ENCODE measurements at places on chromosomes 5 and 9.

GRCh38 chr5:141834331-141834730 lies 43.9 kb downstream of the PCDH1 start:
- no peak for DNase-seq

DNA sequence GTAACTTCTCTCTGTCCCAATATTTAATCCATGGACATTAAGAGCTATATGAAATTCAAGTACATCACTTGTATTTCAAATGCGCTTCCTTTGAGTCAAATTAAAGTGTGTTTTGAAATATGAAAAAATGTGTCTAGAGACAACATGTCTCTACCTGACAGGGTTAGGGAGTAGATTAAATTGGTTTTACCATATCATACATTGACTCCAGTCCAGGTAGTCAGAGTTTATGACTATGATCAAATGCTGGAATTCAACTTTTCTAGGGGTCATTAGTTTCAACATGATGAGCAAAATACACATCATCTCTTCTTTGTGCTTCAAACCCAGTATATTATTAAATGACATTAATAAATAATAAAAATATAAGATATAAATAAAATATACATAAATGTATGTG lies 259.2 kb downstream of the CDH10 start:
- DNase-seq: no peak

DNA sequence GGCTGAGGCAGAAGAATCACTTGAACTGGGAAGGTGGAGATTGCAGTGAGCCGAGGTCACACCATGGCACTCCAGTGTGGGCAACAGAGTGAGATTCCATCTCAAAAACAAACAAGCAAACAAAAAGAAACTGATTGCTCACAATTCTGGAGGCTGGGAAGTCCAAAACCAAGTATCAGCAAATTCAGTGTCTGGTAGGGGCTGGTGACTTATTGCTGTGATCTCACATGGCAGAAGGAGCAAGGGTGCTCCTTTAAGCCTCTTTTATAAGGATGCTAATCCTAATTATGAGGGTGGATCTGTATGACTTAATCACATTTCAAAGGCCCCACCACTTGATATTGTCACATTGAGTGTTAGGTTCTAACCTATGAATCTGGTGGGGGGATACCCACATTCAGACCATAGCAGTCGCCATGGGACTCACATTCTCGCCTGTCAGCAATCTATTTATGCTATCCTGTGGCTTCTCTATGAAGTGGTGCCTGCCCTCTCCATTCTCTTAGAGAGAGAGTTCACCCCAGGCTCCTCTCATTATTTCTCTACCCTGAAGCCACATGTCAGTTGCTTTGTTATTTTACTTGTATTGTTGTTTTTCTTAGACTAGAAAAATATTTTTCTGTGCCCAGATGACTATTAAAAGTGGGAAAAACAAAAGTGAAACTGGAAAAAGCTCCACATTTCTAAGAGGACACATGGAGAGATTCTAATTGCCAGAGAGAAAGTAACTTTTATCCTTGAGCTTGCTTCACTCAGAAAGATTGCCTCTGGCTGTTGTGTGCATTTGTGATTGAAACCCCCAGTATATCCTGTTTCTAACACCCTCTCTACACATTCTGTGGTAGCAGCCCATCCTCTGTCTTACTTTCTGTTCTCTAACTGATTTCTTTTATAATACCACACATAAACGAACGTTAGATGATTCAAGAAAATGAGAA lies 18.8 kb upstream of the PRLR start:
- no peak for DNase-seq

DNA sequence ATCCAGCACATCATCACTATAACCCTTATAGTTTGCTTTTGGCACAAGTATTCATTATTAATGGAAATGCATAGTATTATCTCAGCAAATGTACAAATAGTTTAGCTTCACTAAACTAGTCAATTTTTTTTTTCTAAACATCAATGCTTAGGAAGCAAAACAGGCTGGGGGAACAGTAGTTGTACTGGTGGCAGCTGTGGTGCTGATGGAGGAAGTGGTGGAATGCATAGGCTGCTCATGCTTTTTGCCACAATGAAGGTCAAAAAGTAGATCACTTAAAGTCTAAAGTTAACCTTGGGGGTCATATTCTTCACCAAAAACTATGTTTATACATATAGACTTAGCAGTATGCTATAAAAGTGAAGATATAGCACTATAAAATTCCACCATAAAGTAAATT lies 36.3 kb upstream of the CDKN2B start:
- no peak for DNase-seq

DNA sequence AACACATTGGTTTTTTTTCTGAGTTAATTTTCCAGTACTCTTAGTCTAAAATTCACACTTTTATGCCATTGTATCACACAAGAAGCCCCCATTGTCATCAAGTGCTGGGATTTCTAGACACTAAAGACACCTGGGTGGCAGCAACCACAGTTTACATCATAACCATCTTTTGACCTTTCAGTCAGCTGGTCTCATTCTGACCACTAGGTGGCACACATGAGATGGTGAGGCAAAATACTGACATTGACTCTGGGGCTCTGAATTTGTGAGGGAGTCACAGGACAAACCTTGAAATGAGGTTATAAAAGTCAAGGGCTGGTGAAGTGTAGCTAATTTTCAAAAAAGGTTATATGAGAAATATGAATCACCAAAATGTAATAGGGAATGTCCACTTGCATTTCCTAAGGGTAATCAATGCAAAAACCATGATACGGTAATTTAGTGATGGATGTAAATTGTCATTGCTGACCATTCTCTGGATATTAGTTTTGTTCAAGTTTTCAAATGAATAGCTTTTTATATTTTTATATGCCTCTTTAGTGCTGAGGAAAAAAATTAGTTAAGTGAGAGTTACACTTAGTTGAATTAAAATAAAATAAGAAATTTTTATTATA lies 229.4 kb downstream of the DMAC1 start:
- peak; percentile 15 for DNase-seq

- DNase-seq: no peak
Measured at GRCh38 chr9:36924071-36924470, 110.0 kb downstream of the PAX5 start.

DNA sequence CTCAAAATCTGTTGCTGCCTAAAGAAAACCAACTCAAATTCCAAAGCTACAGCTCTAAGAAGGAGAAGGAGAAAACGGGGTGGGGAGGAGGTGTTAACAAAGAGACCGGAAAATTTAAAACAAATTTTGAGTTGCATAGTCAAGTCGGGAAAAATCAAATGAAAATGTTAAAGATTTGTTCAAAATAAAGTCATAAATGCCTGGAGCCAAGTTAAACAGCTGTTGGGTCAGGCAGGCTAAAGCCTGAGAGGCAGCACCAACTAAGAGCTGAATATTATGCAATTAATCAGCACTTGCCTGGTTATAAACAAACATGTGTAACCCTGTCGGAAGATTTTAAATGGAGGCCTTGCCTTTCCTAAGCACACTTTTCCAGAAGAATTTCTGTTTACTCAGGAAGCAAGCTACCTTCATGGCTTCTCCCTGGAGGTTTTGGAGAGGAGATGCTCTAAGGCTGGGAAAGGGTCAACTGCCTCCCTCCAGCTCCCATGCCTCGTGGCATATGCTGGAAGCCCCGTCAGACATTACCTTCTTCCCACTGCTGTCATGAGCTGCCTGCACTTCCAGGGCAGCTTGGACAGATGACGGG lies 270.5 kb downstream of the DMRT2 start:
- no peak for DNase-seq

- no peak for DNase-seq
Measured at GRCh38 chr5:8908055-8908683, 637.7 kb downstream of the SEMA5A start.

DNA sequence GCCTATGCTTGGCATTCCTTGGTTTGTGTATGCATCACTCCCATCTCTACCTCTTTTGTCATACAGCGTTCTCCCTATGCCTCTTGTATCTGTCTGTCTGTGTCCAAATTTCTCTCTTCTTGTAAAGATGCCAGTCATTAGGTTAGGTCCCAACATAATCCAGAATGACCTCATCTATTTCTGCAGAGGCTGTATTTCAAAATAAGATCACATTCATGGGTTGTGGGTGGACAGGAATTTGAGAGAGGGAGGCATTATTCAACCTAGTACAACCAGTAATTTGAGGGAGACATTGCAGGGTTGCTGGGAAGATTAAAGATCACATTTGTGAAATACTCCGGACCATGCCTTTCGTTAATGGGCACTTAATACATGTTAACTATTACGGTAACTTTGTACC lies 155.0 kb downstream of the MAN2A1 start:
- DNase-seq: no peak

DNA sequence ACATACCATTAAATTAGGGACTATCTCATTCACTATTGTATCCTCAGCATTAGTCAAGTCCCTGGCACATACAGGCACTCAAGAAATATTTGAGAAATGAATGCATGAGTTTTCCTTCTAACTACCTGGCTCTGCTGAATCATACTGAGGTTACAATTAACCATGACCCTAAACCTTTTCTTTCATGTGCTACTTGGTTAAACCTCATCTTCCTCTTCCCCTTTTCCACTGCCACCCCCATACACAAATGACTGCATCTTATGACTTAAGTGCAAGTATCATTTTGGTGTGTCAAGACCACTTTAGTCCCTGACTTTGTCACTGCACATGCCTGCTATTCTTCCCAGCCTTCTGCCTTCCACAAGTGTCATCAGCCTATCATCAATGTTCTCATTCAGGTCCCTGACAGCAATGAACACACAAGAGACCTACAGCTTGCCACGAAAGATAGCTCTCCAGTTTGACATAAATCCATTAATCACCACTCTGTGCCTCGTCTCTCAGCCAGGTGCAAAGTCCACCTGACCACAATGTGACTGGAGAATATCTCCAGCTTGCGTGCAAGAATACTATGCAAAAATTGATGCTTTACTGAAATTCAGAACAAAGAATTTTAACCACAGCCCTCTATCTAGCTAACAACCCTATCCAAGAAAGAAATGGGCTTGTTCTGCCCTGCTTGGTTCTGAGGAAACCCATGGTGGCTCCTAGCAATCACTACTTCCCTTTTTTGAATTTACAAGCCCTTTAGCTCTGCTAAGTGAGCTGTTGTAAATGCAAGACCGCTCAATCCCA lies 74.5 kb downstream of the MAPKAP1 start:
- DNase-seq: no peak

DNA sequence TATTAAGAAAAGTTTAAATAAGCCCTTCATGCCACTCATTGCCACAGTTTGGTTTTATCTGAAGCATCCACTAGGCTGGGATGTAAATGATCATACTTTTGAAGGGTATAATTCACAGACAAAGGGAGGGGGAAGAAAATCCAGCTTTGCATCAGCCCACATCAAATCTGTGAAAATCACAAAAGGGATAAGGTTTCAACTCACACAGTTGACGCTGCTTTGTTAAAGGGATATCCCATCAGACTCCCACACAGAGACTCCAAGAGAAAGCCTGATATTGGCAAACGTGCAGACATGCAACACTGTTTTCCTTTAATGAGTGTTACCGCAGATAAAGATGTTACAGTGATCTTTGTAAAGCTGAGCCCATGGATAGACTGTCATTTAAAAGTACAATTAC lies 602.9 kb downstream of the TLE1 start:
- no peak for DNase-seq

- no peak for DNase-seq
Measured at GRCh38 chr5:94870511-94871183, 252.2 kb downstream of the SLF1 start.

GRCh38 chr5:80935811-80936385 lies 24.3 kb upstream of the RASGRF2 start:
- DNase-seq: no peak

GRCh38 chr5:75509546-75509945 lies 1.9 kb downstream of the CERT1 start:
- DNase-seq: no peak

GRCh38 chr9:76729116-76729515 lies 35.1 kb upstream of the PCA3 start:
- DNase-seq: no peak

DNA sequence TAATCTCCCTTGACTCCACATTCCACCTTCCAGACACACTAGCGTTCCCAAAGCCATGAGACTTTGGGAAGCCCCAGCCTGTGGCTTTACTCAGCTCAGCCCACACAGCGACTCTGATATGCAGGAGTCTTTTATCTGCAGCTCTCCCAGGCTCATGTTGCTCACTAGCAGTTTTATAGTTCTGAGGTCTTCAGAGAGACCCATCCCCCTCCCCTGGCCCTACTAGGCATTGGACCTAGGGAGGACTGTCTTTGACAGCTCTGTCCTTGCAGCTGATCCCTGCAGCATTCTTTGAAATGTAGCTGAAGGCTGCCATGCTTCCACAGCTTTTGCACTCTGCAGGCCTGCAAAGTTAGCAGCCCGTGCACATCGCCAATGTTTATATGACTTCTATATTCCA lies 19.9 kb upstream of the CYLC2 start:
- DNase-seq: no peak

- DNase-seq: no peak
Measured at GRCh38 chr5:97167435-97167834, 15.6 kb downstream of the RIOK2 start.

GRCh38 chr9:113636165-113636564 lies 172.6 kb downstream of the RGS3 start:
- DNase-seq: no peak

GRCh38 chr5:66207800-66208561 lies 63.9 kb downstream of the SREK1 start:
- no peak for DNase-seq

- DNase-seq: no peak
Measured at GRCh38 chr9:20650750-20651299, 28.5 kb upstream of the MLLT3 start.

DNA sequence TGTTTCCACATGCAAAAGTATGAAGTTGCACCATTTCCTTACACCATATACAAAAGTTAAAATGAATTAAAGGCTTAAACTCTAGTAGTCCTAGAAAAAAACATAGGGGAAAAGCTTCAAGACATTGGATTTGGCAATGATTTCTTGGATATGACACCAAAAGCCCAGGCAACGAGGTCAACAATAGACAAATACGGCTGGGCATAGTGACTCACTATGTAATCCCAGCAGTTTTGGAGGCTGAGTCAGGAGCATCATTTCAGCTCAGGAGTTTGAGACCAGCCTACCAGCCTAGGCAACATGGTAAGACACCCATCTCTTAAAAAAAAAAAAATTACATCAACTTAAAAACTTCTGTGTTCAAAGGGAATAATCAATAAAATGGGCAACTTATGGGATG lies 30.9 kb upstream of the SREK1 start:
- DNase-seq: no peak

DNA sequence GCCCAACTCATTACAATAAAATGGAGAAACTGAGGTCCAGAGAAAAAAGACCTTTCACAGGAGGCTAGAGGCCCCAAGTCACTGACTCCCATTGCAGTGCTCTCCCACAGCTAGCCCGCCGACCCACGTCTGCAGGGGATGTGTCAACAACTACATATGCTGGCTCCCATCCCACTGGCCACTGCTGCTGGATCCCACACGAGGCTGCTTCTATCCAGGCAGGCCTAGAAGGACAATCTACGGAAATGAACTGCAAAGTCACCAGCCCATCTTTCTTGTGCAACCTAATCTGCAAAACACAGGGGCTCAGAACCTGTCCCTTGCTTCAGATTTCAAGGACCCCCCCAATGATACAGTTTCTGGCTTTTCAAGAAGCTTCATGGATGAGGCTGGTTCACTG lies 24.0 kb downstream of the RAPGEF1 start:
- no peak for DNase-seq

- no peak for DNase-seq
Measured at GRCh38 chr5:51156222-51156621, 227.0 kb upstream of the ISL1 start.
